Activated CD4-positive, alpha-beta T cell treated with anti-CD3 and anti-CD28 coated beads for 1 hour (primary cell): ENCODE measurements at places on chromosomes 4 and X.

DNA sequence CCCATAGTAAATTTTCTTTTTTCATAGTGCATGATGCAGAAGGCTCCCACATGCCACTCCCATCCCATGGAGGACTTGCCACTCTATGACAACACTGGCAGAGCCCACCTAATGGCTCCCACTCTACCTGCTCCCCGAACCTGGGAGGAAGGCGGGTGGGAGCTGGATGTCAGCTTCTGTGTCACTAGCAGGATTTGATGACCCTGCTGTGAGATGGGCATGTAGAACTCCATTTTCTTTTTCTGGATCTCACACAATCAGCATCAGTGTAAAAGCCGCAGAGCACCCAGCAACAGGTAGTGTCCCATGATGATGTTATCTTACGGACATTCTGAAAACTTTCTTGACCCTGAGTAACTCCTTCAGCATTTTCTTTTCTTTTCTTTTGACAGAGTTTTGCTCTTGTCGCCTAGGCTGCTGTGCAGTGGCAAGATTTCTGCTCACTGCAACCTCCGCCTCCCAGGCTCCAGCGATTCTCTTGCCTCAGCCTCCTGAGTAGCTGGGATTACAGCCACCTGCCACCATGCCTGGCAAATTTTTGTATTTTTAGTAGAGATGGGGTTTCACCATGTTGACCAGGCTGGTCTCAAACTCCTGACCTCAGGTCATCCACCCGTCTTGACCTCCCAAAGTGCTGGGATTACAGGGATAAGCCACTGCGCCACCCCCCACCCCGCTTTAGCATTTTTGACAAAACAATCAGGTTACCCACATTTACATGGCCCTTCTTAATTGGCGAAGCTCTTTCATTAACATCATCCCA is 15.0 kb upstream of the ADH1A start:
- no peak for DNase-seq

DNA sequence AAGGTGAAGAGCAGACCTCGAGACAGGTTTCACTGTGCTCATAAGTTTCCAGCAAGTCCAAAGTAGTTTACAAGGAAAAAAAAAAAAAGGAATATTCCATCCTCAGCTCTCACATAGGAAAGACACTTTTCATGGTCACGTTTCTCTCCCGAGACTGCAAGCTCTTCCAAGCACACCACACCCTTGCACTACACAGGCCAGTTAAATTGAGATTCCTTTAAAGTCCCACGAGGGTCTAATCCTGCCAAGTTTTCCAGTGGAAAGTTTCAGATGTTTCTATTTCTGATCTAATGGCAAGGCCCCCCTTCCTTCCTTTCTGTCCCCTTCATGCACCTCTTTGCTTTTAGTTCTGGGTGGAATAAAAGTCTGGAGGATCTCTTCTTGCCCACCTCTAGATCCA is 67.9 kb upstream of the PCDH19 start:
- no peak for DNase-seq

- DNase-seq, result no peak
Observed at GRCh38 chr4:23061431-23061830, 368.7 kb downstream of the GBA3 start.

DNA sequence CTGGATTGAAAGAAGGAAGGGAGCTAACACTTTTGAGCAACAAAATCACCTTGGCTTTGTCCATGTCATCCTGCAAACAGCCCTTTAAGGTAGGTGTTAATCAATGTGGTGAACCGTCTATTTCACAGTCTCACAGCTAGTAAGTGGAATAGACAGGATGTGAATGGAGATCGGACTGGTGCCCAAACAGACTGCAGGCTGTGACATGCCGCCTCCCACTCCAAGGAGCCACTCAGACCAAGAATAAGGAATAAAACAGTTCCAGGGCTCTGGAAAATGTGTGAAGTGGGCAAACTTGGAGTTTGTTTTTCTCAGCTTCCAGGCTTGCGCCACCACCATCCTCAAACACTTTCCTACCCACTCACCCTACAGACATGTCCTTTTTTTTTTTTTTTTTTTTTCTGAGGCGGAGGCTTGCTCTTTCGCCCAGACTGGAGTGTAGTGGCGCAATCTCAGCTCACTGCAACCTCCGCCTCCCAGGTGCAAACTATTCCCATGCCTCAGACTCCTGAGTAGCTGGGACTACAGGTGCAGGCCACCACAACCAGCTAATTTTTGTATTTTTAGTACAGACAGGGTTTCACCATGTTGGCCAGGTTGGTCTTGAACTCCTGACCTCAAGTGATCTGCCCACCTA is 57.7 kb upstream of the SEC24B start:
- DNase-seq, result no peak

GRCh38 chrX:45755703-45756102 is 555.0 kb upstream of the DIPK2B start:
- no peak for DNase-seq

DNA sequence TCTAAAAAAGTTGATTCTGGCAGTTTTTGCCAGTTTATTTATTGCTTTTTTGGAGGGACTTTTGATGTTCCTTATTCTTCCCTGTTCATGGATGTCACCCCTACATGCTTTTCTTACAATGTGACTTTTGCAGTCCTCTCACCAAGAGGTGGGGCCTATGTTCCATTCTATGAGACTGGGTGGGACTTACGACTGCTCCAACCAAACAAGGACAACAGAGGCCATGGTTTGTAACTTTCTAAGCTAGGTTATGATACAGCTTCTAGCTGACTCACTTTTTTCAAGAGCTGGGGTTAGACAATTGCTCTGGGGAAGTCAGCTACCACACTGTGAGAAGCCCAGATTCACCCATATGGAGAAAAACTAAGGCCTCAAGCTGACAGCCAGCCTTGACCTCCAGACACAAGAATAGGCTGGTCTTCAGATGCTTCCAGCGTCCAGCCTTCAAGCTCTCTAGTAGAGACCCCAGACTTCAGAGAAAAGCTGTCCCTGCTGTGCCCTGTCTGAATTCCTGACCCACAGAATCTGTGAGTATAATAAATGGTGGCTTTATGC is 39.5 kb downstream of the ENOPH1 start:
- no peak for DNase-seq

DNA sequence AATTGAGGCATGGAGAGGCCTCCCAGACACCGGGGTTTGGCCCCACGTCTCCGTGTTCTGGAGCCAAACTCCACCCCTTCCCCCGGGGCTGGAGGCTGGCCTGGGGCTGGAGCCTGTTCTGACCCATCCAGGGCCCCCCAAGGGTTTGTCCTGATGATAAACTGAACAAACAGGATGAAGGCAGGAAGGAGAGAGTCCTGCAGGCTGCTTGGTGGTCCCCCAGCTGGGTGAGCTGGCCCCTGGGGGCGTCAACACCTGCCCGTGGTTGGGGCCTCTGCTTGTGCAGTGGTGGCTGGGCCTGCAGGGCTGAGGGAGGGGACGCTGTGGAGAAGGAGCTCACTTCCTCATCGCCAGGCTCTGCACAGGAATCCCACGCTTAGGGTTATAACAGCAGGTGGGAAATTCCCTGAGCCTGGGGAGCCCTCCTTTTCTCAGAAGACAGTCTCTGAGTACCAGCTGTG is 2.3 kb downstream of the SH3TC1 start:
- no peak for DNase-seq

DNA sequence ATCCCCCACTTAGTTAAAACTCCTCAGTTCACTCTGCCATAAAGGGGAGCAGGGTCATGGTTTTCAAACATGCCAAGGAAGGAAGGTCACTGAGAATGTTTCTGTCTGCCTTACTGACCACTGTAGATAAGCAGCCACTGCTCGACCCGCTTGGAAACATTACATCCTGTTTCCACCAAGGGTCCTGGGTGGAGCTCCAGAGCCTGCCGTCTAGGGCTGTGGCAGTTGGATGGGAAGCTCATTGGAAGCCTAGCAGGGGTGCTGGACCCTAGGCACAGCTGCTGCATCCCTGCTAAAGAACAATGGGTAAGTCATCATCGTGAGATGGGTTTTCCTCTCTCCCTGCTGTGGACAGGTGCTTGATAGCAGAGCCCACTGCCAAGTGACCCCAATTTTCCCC is 76.0 kb upstream of the SRD5A3 start:
- no peak for DNase-seq

- no peak for DNase-seq
Observed at GRCh38 chrX:143081231-143081630, 55.5 kb downstream of the SPANXN4 start.

- no peak for DNase-seq
Observed at GRCh38 chr4:138405934-138406567, 163.9 kb upstream of the SLC7A11 start.

- no peak for DNase-seq
Observed at GRCh38 chr4:157165935-157166610, 54.5 kb upstream of the GRIA2 start.
